H1 (cell line): ENCODE measurements at places on chromosomes 12 and 14. TPM values are rescaled to one million over a fixed set of nuclear protein-coding genes. Genes with fewer than 3 reads are reported as not detected.

TMBIM6 gene
- 417 and 556 TPM in 2 replicates for polyA plus RNA-seq

CIDEB gene
- polyA plus RNA-seq: 0.09 and 0.11 TPM in 2 replicates

ETFBKMT gene
- 0.59 and 0.69 TPM in 2 replicates for polyA plus RNA-seq

DNA sequence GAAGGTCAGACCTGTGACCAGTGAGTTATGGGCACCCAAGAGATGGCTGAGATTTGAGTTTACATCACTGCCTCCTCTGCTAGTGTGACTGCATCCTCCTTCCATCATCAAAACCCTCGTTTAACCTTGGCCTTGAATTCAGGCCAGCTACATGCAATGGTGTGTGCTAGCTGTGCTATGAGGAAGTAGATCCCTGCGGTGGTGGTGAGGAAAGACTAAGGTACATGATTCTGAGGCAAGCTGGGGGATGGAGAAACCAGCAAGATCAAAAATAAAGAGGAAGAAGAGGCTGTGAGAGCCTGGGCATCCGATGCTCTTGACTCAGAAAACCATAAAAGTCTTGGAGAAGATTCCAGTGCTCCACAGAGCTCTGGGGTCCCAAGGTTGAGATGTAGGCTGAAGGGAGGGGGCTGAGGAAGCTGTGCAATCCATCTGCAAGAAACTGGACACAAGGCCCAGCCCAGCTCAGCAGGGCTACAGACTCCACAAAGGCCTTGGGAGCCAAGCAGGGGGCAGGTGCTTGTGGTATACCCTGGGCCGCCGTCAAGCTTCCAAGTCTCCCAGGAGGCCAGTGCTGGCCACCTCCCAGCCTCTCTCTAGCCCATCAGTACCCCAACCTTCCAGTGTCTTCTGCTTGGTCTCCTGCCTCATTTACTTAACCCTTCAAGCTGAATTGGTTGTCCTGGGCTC is 774.8 kb downstream of the VRK1 start:
- DNase-seq: no peak
- H3K27ac ChIP-seq: no peak overlapping the region
- H3K4me3 ChIP-seq: no peak overlapping the region

- DNase-seq: no peak
- H3K4me1 ChIP-seq: peaks cover 6% of the 10 kb centered on the region
- no peak overlapping the region for H3K27ac ChIP-seq
- peak overlapping the region; percentile 71; the same call in 1 of the 2 replicates for H3K4me3 ChIP-seq
- H3K27me3 ChIP-seq: no peaks in the 10 kb centered on the region
- no peaks in the 10 kb centered on the region for H3K36me3 ChIP-seq
Measured at GRCh38 chr12:39441189-39441962, 1.5 kb downstream of the KIF21A start.

- peak within 1 kb of the TSS; percentile 61; the same call in 1 of the 2 replicates for H3K27ac ChIP-seq
- H3K4me3 ChIP-seq: peak within 1 kb of the TSS; percentile 89
- H3K36me3 ChIP-seq: no peaks in the 10 kb centered on the region
- H3K4me1 ChIP-seq: no peaks in the 10 kb centered on the region; the same call in 1 of the 2 replicates
- DNase-seq: no peak
Measured at GRCh38 chr14:50830932-50831725, at the start of gene NIN. Gene NIN, minus strand, starts transcription at chr14:50831162. Its CDS starts 9,106 bp downstream, at chr14:50822056.

DNA sequence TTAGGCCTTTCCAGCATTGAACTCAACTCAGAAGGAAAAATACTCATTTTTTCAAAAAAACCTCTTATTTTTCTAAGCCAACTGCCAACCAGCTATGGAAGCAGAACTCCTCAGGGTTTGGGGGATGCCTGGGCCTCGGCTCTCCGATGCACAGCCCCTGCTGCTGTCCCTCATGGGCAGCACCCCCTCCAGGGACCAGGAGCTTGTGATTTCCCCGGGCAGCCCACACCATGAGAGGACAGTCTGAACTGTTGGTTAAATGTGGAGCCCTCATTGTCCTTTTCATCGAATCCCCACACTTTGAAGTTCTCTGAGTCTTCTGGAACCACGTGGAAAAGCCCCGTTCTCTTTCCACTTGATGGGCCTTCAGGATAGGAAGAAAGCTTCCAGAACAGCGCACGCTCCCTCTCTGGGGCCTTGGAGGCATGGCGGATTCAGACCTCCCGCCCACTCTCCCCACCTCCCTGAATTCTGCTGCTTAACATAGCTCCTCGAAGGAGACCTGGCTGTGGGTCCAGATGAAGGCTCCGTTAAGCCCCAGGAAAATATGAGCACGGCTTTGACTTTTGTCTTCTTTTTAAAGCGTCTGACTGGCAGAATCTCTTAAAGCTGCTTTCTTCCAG is 156.6 kb downstream of the CALM1 start:
- peaks cover 13% of the 10 kb centered on the region for H3K4me1 ChIP-seq
- H3K4me3 ChIP-seq: no peak overlapping the region
- H3K27ac ChIP-seq: no peak overlapping the region
- H3K27me3 ChIP-seq: no peaks in the 10 kb centered on the region
- H3K36me3 ChIP-seq: no peaks in the 10 kb centered on the region

DNA sequence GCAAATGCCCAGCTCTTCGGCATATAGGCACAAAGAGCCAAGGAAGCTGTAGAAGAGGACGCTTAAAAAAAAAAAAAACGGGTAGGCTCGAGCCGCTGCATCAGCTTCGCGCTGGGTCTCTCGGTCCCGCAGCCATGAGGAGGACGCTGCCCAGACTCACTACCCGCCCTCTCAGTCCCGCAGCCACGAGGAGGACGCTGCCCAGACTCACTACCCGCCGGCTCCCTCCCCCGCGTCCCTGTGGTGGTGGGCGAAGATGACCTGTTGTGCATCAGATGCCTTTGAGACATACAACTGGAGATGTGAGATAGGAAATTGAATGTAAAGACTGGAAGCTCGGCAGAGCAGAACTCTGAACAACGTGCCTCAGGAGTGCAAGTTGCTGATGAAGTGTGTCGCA is 11.4 kb upstream of the SPSB2 start:
- peaks cover 10% of the 10 kb centered on the region for H3K4me1 ChIP-seq
- H3K4me3 ChIP-seq: no peak overlapping the region
- DNase-seq: no peak
- peaks cover 3% of the 10 kb centered on the region; the same call in 1 of the 2 replicates for H3K36me3 ChIP-seq

- no peak overlapping the region for H3K4me3 ChIP-seq
- no peak for DNase-seq
- no peak overlapping the region for H3K27ac ChIP-seq
- H3K27me3 ChIP-seq: no peaks in the 10 kb centered on the region
- H3K4me1 ChIP-seq: no peaks in the 10 kb centered on the region
Measured at GRCh38 chr14:100391724-100392123, 68.6 kb downstream of the SLC25A47 start.

- H3K27me3 ChIP-seq: no peaks in the 10 kb centered on the region
- no peak for DNase-seq
- H3K27ac ChIP-seq: no peak overlapping the region
- H3K36me3 ChIP-seq: no peaks in the 10 kb centered on the region
- H3K4me3 ChIP-seq: no peak overlapping the region
- no peaks in the 10 kb centered on the region for H3K4me1 ChIP-seq
Measured at GRCh38 chr14:88941414-88941813, 117.0 kb downstream of the TTC8 start.

- H3K4me3 ChIP-seq: no peak overlapping the region
- DNase-seq: no peak
- no peak overlapping the region for H3K27ac ChIP-seq
Measured at GRCh38 chr12:106487664-106488063, 95.1 kb upstream of the RFX4 start.

DNA sequence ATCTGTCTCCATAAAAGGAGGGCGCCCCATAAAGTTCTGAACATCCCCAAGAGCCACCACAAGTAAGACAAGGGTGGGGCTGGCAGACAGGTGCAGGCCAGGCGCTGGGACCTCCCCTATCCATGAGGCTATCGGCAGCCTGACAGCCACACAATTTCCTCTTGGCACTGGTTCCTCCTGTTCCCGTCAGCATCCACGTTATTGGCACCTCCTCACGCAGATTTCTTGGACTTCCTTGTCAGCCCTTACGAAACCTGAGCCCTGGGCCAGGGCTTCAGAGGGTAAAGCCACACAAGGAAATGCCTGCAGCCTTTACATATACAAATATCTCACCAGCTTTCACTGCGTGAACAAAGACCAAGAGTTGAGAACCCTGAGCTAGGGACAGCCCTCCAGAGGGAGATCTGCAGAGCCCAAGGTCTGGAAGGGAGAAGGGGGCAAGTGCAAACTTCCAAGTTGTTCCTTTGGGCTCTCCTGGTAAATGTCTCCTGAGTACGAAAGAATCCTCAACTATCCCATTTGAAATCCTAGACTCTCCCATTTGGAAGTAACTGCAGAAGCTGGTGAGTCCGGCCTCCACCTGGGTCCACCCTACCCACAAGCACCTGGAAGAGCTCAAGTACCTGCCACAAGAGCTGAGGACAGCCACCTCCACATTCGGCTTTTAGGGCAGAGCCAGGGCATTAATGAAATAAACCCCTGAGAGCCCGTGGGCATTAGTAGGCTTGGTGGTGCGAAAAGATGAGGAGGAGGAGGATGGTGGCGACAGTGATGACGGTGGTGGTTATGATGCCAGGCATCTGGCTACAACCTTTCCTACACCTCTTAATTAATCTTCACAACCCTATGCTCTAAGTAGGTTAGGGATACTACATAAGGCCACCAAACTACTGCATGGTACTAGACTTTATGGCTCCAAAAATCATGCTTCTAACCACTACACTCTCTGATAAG is 5.5 kb upstream of the TC2N start:
- no peaks in the 10 kb centered on the region for H3K4me1 ChIP-seq
- no peak overlapping the region for H3K4me3 ChIP-seq
- no peaks in the 10 kb centered on the region for H3K36me3 ChIP-seq
- H3K27ac ChIP-seq: no peak overlapping the region

DNA sequence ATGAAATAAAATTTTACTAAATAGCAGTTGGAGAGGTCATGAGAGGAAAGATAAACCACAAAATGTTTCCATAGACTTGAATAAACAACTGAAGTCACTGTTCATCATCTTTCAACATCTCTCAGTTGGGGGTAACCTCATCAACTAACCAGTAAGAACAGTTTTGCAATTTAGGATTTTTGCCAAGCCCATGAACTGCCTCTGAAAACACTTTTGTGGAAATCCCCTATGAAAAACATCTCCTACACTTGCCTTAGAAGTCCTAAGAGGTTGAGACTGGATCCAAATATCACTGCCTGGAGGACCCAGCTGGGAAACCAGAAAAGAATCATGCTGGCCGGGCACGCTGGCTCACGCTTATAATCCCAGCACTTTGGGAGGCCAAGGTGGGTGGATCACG is 273.1 kb downstream of the C12orf50 start:
- H3K27me3 ChIP-seq: no peaks in the 10 kb centered on the region
- H3K4me3 ChIP-seq: no peak overlapping the region
- no peak for DNase-seq
- no peaks in the 10 kb centered on the region for H3K4me1 ChIP-seq
- H3K36me3 ChIP-seq: no peaks in the 10 kb centered on the region
- no peak overlapping the region for H3K27ac ChIP-seq

DNA sequence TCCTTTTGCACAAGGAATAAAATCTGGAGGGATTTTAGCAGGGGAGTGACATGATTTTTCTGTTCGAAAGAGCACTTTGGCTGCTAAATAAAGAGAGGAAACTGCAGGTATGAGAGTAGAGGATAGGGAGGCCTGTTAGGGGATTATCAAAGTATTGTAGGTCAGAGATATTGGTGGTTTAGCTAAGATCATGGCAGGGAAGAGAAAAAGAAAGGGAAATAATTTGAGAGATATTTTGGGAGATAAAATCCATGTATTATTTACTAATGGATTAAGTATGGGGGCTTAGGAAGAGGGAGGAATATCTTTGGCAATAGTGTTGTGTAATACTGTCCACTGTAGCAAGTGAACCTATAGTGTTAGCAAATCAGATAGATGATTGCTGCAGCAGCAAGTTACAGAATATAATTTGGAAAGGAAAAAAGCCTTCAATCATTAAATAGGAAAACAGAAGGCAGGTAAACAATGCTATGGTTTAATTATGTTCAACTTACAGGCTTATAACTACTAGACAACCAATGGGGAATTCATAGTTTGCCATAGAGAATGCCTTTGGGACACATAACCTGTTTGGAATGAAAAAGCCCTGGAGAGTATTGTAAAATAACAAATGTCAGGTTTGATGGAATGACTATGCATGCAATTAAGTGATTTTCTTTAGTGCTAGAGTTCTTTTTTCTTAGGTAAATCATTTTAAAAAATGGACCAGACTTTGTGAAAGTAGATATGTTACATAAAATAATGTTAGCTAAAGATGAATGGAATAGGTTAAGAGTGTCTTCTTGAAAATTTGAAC is 50.5 kb downstream of the ADIPOR2 start:
- H3K36me3 ChIP-seq: no peaks in the 10 kb centered on the region
- no peak overlapping the region for H3K27ac ChIP-seq
- DNase-seq: no peak
- no peak overlapping the region for H3K4me3 ChIP-seq
- H3K27me3 ChIP-seq: no peaks in the 10 kb centered on the region
- H3K4me1 ChIP-seq: peaks cover 3% of the 10 kb centered on the region; the same call in 1 of the 2 replicates

DNA sequence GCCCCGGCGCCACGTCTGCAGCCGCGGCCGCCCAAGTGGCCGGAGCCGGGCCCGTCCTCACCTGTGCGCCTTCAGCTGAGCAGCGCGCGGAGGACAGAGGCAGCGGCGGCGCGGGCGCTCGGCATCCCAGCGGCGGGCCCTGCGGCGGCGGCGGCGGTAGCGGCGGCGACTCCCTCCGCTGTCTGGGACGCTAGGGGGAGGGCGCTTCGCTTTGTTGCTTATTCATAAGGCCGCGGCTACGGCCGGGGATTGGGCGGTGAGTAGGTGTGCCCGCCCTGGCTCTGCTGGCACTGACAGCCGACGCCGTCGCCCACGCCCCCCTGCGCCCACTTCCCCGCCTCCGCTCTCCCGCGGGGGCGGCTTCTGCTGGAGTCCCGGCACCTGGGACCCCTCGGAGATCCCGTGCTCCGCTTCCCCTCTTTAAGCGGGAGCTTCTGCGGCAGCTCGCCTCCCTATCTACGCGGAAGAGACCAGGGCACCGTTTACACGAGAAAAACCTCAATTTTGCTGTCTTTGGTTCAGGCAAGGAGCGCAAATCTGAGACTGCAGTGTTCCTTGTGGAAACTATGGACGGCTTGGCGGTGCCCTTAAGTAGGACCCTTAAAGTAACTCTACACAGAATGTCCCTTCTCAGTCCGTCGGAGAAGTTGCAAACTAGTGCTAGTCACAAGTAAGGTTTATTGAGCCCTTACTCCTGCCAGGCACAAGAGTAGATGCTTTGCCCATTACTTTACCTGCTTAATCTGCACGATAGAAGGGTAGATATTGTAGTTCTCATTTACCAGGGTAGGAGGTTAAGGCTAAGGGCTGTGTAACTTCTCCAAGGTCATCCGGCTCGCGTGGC is at the start of gene ARMH4:
ARMH4 (minus strand) TSS at position 200 of the 844 bp plus-strand sequence. CDS start 12,855 bp downstream, outside the sequence.
- peaks cover 14% of the 10 kb centered on the region for H3K27me3 ChIP-seq
- DNase-seq: peak; percentile 59
- no peak within 1 kb of the TSS for H3K27ac ChIP-seq
- H3K4me3 ChIP-seq: peak within 1 kb of the TSS; percentile 70
- H3K4me1 ChIP-seq: peaks cover 5% of the 10 kb centered on the region; the same call in 1 of the 2 replicates
- H3K36me3 ChIP-seq: no peaks in the 10 kb centered on the region

DNA sequence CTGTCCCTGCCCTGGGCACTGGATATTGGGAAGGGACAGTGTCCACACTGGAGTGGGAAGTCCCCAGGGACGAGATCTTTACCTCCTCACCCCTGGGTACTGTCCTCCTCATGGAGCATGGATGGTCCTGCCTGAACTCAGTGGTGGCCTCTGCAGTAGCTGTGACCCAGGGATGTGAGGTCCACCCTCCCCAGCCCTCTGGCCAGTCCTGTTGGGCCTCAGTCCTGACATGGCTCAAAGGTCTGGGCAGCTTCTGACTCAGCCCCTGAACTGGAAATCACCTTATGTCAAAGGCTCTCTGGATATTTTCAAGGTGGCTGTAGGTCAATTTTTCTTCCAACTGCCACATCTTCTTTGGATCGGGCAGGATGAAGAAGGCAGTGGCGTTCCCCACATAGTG is 24.4 kb downstream of the SERPINA1 start:
- H3K4me1 ChIP-seq: peaks cover 2% of the 10 kb centered on the region; the same call in 1 of the 2 replicates
- no peak overlapping the region for H3K27ac ChIP-seq
- H3K4me3 ChIP-seq: no peak overlapping the region
- H3K27me3 ChIP-seq: no peaks in the 10 kb centered on the region
- no peaks in the 10 kb centered on the region for H3K36me3 ChIP-seq
